ENCODE measurements at places on chromosomes 7 and 10.
A peak's percentile ranks its signal among the peaks of the same experiment; 100 is the strongest.

- peak; percentile 51 for DNase-seq
These were observed 7.2 kb downstream of the HOXA13 start for GRCh38 chr7:27192546-27193334.

GRCh38 chr7:112160130-112160770 is 45.9 kb downstream of the DOCK4 start:
- DNase-seq: no peak

DNA sequence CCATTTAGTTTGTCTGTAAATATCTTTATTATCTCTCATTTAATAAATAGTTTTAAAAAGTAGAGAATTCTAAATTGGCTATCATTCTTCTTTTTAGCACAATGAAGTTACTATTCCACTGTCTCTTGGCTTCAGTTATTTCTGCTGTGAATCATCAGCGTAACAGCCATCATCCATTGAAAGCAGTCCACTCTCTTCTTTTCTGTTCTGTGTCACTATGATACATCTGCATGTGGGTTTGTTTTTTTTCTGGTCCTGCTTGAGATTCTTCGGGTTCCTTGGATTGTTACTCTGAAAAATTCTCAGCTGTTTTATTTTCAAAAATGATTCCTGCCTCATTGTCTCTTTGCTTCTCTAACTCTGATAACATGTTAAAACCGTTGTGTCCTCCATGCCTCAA is 52.5 kb downstream of the CSGALNACT2 start:
- no peak for DNase-seq

DNA sequence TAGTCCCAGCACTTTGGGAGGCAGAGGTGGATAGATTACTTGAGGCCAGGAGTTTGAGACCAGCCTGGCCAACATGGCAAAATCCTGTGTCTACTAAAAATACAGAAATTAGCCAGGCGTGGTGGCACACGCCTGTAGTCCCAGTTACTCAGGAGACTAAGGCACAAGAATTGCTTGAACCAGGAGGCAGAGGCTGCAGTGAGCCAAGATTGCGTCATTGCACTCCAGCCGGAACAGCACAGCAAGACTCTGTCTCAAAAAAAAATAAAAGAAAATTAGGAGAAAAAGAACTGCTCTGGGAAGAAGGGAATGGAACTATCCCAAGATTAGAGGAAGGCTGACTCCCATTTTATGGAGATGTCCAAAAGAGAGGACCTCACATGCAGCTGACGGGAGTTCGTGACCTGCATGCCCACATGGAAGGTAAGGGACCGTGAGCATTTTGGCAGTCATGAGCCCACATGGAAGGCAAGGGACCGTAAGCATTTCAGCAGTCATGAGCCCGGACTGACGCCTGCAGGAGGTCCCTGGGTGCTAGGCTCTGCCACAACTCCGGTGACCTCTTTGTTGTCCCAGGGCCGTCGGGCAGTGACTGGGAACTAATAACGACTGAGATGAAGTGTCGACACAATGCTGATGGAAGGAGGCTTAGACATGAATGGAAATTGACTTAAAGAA is 18.6 kb upstream of the GTPBP4 start:
- no peak for DNase-seq
